ENCODE measurements at places on chromosomes 4 and X.

DNA sequence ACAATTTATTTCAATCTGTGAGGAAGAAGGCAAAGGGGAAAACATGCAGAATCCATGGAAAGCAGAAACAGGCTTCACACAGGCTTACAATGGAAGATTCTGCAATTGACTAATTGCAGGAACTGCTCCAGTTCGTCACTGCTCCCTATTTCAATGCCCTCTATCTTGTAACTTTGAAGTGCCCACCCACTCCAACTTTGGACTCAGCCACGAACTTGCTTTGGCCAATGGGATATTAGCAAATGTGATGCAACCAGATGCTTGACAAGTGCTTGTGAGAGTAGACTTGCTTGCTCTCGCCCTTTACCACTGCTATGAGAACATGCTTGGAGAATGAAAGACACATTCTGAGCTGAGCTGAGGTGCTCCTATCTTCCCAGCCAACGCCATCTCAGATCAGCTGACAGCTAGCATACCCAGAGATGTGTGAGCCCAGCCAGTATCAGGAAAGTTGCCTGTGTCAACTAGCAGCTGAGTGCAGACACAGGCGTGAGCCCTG lies 105.7 kb upstream of the PTCHD1 start:
- no peak for DNase-seq
- H3K4me3 ChIP-seq, result no peak overlapping the region
- no peaks in the 10 kb centered on the region for H3K36me3 ChIP-seq
- no peaks in the 10 kb centered on the region for H3K27me3 ChIP-seq
- no peak overlapping the region for H3K27ac ChIP-seq

DNA sequence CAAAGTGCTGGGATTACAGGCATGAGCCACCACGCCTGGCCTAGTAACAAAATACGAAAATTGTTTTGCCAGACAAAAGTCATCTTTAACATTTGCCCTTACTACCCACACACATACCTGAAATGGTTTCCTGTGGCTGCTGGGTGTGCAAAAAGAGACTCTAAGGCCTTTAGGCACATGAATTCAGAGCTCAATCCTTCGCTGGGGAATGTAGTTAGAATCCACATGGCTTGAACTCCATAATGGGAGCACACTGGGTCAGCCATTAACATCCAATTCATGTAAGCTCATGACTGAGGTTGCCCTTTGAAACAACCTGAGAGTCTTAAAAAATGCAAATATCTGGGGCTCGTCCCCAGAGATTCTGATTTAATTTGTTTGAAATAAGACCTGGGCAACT lies 87.8 kb downstream of the HPGD start:
- no peaks in the 10 kb centered on the region for H3K36me3 ChIP-seq
- no peak for DNase-seq
- H3K4me3 ChIP-seq, result no peak overlapping the region
- no peaks in the 10 kb centered on the region for H3K4me1 ChIP-seq
- H3K27ac ChIP-seq, result no peak overlapping the region
- no peaks in the 10 kb centered on the region for H3K27me3 ChIP-seq

DNA sequence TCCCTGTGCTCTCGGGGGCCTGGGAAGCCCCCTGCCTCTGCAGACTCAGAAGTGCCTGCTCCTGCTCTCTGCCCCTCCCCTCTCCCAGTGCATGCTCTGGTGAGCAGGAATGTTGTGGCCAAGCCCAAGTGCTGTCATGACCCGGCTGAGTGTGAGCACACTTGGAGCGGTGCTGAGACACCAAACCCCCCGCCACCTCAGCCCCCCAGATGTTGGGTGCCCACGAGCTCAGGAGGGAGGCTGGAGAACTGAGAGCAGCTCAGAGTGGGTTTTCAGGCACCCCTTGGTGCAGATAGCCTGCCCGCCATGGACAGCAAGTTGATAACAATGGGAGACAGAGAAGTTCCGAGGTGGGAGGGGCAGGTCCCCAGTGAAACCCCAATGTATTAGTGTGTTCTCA lies 477.4 kb downstream of the ACTRT1 start:
- H3K36me3 ChIP-seq, result no peaks in the 10 kb centered on the region
- H3K27me3 ChIP-seq, result no peaks in the 10 kb centered on the region
- DNase-seq, result no peak
- no peak overlapping the region for H3K4me3 ChIP-seq

DNA sequence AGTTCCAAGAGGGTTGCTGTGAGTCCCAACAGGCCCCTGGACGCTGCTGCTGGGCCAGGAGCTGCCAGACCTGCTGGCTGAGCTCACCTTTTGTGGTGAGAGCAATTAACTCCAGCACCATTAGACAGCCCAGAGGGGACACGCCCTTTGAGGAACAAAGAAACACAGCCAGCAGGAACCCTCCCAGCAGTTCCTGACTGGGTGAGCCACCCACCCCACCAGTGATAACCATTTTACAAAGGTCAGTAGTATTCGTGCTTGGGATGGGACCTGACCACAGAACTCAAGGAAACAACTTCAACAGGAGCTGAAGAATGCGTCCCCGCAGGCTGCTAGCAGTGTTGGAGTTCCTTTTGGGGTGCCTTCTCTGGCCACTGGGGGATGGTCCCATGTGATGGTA lies 38.8 kb upstream of the AFAP1 start:
- peaks cover 2% of the 10 kb centered on the region for H3K27me3 ChIP-seq
- H3K4me3 ChIP-seq, result no peak overlapping the region
- no peak overlapping the region for H3K27ac ChIP-seq
- no peaks in the 10 kb centered on the region for H3K36me3 ChIP-seq

GRCh38 chr4:78299565-78299972 lies 242.4 kb downstream of the FRAS1 start:
- H3K27me3 ChIP-seq, result peaks cover 22% of the 10 kb centered on the region
- H3K27ac ChIP-seq, result no peak overlapping the region
- no peak for DNase-seq
- no peak overlapping the region for H3K4me3 ChIP-seq
- peaks cover 2% of the 10 kb centered on the region for H3K36me3 ChIP-seq

Data from activated CD8-positive, alpha-beta T cell treated with anti-CD3 and anti-CD28 coated beads, Interleukin-2, amount 10 ng/mL, durations not matched to agents 7 days and 5 days (primary cell).